Hippocampal formation (tissue), 2 donors: ENCODE measurements at places on chromosomes 1 and 21.

GRCh38 chr1:183414365-183414764 is 3.8 kb downstream of the NMNAT2 start:
- no peak for DNase-seq

GRCh38 chr1:27873671-27874384 is 1.5 kb downstream of the THEMIS2 start:
- DNase-seq: no peak

DNA sequence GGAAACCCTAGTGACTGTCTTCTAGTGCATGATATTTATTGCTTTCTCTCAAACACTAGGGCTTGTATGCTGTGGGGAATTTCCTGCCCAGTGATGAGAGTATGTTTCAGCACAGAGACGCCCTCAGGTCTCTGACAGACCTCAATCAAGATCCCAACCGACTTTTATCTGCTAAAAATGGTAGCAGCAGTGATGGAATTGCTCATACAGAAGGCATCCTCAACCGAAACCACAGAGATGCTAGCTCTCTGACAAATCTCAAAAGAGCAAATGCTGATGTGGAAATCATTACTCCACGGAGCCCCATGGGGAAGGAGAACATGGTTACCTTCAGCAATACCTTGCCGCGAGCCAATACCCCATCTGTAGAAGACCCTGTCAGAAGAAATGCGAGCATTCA is 41.3 kb downstream of the PLPPR4 start:
- DNase-seq: no peak

- DNase-seq: no peak
Measured at GRCh38 chr1:70415882-70416281, 4.8 kb downstream of the CTH start.

GRCh38 chr1:66305927-66306326 is 228.0 kb upstream of the SGIP1 start:
- no peak for DNase-seq

DNA sequence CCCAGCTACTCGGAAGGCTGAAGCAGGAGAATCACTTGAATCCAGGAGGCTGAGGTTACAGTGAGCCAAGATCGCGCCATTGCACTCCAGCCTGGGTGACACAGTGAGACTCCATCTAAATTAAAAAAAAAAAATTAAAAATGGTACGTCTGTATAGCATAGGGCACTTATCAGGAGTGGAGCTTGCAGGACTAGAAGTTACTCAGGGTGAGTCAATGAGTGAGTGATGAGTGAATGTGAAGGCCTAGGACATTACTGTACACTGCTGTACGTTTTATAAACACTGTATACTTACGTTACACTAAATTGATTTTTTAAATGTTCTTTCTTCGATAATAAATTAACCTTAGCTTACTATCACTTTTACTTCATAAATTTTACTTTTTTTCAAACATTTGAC is 183.6 kb downstream of the NR5A2 start:
- no peak for DNase-seq

- DNase-seq: no peak
Measured at GRCh38 chr1:93576346-93576745, 105.3 kb downstream of the BCAR3 start.
